HFFc6 (cell line): ENCODE measurements at places on chromosomes 13 and 19. TPM values are rescaled to one million over a fixed set of nuclear protein-coding genes. Genes with fewer than 3 reads are reported as not detected.

DNA sequence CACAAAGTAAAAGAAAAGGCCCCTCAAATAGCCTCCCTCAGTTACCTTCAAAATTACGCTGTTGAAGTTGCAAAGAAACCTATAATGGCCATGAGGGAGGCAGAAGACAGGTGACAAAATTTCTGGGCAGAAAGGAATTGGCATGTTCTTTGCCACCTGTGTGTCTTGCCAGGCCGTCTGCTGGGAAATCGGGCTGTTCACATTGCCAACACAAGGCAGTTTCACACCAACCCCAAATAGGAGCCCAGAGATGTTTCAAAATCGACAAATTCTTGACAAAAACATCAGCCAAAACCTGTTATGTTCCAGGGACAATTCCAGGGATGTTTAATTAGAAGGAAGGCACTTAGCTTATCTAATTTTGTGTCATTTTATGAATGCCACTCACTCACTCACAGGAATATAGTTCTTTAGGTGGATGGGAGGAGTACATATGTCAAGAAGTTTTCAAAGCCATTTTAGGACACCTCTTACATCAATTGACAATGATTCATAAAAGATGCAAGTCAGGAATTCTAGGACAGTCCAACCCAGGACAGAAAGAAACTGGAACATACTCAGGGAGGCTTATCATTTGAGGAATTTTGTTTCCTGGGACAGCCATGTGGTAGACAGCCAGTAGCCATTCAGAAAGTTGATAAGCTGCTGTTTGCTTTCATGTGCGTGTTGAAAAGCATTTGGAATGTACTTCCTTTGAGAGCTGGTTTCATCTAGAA is 164.5 kb downstream of the RGCC start:
- H3K4me3 ChIP-seq, result 0 out of 2 replicates have a peak overlapping the region, but pooled peaks have one; percentile 21
- DNase-seq, result peak; percentile 8
- H3K27me3 ChIP-seq, result peaks cover 1% of the 10 kb centered on the region; the same call in 1 of the 2 replicates
- peaks cover 15% of the 10 kb centered on the region for H3K36me3 ChIP-seq
- peak overlapping the region; percentile 69 for H3K27ac ChIP-seq

- no peak overlapping the region for H3K27ac ChIP-seq
- DNase-seq, result no peak
- no peaks in the 10 kb centered on the region for H3K27me3 ChIP-seq
- no peaks in the 10 kb centered on the region for H3K36me3 ChIP-seq
- H3K4me1 ChIP-seq, result no peaks in the 10 kb centered on the region
Observed at GRCh38 chr13:96844616-96845015, 149.7 kb downstream of the OXGR1 start.

DNA sequence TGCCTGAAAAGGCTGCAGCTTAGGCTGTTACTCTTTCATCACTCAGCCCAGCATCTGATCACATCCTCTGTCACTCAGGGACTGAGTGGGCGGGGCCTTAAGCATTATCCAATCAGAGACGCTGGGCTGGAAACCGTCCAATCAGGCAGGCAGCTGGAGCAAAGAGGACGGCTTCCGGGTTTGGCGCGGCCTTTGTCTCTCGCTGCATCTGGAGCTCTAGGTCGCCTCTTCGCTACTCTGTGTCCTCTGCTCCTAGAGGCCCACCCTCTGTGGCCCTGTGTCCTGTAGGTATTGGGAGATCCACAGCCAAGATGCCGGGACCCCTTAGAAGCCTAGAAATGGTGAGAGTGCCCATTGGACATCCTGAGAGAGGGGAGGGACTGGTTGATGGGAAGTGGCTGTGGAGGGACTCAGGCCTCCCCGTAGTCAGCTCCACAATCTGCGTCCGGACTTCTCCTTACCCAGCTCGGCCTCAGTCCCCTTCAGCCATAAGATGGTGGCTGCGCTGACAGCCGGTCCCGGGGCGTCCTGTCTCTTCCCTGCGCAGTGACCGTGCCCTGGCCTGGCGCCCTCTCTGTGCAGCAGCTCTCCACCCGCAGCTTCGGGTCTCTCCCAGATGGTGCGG is at the start of gene ZNF486:
TSS of gene ZNF486 (plus strand) at position 195 of the 625 bp plus-strand sequence. CDS start at position 312, 117 bp downstream.
- H3K27ac ChIP-seq, result peak within 1 kb of the TSS; percentile 95
- H3K4me1 ChIP-seq, result peaks cover 7% of the 10 kb centered on the region; the same call in 1 of the 2 replicates
- peaks cover 5% of the 10 kb centered on the region for H3K27me3 ChIP-seq
- H3K4me3 ChIP-seq, result peak within 1 kb of the TSS; percentile 97
- H3K36me3 ChIP-seq, result peaks cover 45% of the 10 kb centered on the region
- DNase-seq, result peak; percentile 88

- H3K4me1 ChIP-seq, result peaks cover 26% of the 10 kb centered on the region
- H3K27me3 ChIP-seq, result peaks cover 35% of the 10 kb centered on the region
- no peak overlapping the region for H3K27ac ChIP-seq
Observed at GRCh38 chr13:102693776-102694175, 1.1 kb downstream of the METTL21C start.

GRCh38 chr19:14114854-14115253 is 2.7 kb downstream of the PRKACA start:
- no peak overlapping the region for H3K4me3 ChIP-seq
- H3K36me3 ChIP-seq, result no peaks in the 10 kb centered on the region
- peaks cover 48% of the 10 kb centered on the region for H3K4me1 ChIP-seq
- no peak for DNase-seq
- no peak overlapping the region for H3K27ac ChIP-seq
- H3K27me3 ChIP-seq, result 0 out of 2 replicates have a peak, but pooled peaks cover 1% of the 10 kb centered on the region

DNA sequence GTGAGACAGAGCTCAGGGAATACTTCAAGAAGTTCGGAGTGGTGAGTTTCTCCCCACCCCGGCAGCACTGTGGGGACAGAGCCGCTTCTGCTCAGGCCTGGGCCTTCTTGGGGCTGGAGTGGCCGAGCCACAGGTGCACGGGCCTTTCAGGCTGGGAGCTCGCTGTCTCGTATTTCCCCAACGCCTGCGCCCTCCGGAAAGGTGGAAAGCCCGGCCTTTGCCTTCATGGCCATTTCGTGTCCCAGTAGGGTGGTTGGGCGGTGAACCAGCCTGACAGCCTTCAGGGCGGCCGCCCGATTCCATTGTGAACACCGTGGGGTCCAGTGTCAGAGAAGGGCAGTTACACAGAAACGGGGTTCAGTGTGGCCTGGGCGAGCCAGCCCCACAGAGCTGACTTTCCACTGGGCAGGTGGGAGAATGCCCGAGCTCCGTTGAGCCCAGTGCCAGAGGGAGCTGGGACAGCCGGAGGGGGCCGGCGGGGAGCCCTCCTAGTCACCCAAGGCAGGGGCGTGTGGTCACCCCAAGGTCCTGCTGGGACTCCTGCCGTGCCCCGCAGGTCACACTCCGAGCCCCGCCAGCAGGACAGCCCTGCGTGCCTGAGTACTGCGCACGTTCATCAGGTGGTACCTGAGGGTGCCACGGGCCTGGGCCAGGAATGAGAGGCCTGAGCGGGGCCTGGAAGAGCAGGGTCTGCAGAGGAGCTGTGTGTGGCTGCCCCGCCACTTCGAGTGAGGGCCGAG is 14.0 kb downstream of the DAZAP1 start:
- DNase-seq, result no peak
- no peak overlapping the region for H3K4me3 ChIP-seq
- H3K4me1 ChIP-seq, result peaks cover 9% of the 10 kb centered on the region
- no peak overlapping the region for H3K27ac ChIP-seq

GRCh38 chr19:18776288-18776594 is 14.9 kb downstream of the COMP start:
- peak; percentile 65 for DNase-seq
- H3K4me1 ChIP-seq, result peaks cover 13% of the 10 kb centered on the region
- H3K4me3 ChIP-seq, result peak overlapping the region; percentile 61
- peak overlapping the region; percentile 94 for H3K27ac ChIP-seq
- H3K36me3 ChIP-seq, result no peaks in the 10 kb centered on the region

- no peaks in the 10 kb centered on the region for H3K4me1 ChIP-seq
- no peaks in the 10 kb centered on the region for H3K36me3 ChIP-seq
- no peak overlapping the region for H3K27ac ChIP-seq
- no peak for DNase-seq
Observed at GRCh38 chr13:49904729-49905456, 31.2 kb downstream of the SPRYD7 start.

- no peak overlapping the region for H3K27ac ChIP-seq
- no peak overlapping the region for H3K4me3 ChIP-seq
- H3K27me3 ChIP-seq, result peaks cover 7% of the 10 kb centered on the region
- DNase-seq, result no peak
- no peaks in the 10 kb centered on the region; the same call in 1 of the 2 replicates for H3K36me3 ChIP-seq
Observed at GRCh38 chr13:110938662-110939421, 24.0 kb upstream of the ANKRD10 start.

DNA sequence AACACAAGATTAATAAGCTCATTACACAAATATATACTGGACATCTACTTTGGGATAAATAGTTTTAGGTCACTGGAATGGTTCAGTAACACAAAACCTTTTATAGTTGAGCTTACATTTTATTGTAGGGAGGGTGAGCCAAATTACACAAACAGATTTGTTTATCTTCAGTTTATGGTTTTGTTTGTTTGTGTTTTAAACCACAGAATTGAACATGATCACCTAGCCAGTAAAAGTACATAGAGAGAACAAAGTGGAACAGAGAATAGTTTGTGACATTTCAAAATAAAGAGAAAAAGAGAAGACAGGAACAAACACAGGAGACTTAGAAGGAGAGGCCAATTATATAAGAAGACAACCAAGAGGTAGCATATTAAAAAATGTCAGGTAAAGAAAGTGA is 1930.2 kb upstream of the PCDH20 start:
- no peaks in the 10 kb centered on the region for H3K27me3 ChIP-seq
- no peaks in the 10 kb centered on the region for H3K4me1 ChIP-seq
- H3K36me3 ChIP-seq, result no peaks in the 10 kb centered on the region
- DNase-seq, result no peak
- H3K4me3 ChIP-seq, result no peak overlapping the region
- no peak overlapping the region for H3K27ac ChIP-seq

DNA sequence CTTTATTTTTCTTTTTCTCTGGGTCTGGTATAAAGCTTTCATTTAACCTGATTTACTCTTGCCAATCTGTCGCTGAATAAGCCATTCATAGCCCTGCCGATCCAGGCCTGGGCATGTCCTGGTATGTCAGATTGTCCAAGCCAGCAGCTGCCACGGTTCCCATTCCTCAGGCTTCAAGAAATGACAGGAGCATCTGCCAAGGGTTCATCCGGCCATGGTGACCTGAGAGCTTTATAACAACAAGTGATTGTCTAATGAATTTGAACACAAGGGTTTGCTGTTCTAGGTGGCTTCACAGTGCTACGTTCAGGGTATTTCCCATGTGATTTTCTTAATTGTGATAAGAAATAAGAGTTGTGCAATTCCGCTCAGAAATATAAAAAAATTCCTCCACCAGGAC is 20.0 kb downstream of the PNMA8A start:
- no peak overlapping the region for H3K4me3 ChIP-seq
- DNase-seq, result no peak
- peaks cover 8% of the 10 kb centered on the region for H3K36me3 ChIP-seq
- no peak overlapping the region for H3K27ac ChIP-seq

DNA sequence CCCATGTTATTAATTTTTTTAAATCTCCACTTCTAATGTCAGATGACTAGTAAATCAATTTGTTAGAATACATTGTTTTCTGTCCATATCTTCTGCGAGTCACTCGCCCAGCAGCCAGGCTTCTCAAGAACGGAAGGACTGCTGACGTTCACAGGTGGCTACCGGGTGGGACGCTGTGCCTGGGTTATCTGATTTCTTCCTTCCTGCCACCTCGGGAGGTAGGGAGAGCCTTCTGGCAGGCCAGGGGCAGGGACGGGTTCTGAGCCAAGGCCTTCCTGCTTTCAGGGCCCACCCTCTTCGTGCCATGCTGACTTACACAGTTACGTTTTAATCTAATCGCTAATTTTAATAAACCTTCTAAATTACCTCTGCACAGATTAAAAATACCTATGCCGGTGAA is 7.9 kb upstream of the C1QTNF9 start:
- peaks cover 15% of the 10 kb centered on the region for H3K4me1 ChIP-seq
- H3K27ac ChIP-seq, result no peak overlapping the region

DNA sequence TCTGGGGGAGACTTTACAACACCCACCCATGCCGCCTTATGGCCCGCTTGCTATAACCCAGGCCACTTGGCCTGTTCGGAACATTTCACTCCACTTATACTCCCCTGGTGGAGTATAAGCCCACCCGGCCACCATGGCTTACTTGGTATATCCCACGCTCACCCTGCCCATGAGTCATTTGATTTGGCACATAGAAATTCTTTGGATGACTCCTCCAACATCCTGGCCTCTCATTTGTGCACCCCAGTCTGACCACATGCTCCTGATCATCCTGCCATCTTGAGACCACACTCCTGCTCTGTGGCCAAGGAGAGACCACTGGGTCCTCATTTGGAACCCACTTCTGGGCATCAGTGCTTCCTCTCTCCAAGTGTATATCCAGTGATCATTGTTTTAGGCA is 5.2 kb downstream of the SPACA6 start:
- H3K4me1 ChIP-seq, result peaks cover 26% of the 10 kb centered on the region
- no peak overlapping the region for H3K4me3 ChIP-seq
- DNase-seq, result peak; percentile 29
- peaks cover 93% of the 10 kb centered on the region for H3K36me3 ChIP-seq

DNA sequence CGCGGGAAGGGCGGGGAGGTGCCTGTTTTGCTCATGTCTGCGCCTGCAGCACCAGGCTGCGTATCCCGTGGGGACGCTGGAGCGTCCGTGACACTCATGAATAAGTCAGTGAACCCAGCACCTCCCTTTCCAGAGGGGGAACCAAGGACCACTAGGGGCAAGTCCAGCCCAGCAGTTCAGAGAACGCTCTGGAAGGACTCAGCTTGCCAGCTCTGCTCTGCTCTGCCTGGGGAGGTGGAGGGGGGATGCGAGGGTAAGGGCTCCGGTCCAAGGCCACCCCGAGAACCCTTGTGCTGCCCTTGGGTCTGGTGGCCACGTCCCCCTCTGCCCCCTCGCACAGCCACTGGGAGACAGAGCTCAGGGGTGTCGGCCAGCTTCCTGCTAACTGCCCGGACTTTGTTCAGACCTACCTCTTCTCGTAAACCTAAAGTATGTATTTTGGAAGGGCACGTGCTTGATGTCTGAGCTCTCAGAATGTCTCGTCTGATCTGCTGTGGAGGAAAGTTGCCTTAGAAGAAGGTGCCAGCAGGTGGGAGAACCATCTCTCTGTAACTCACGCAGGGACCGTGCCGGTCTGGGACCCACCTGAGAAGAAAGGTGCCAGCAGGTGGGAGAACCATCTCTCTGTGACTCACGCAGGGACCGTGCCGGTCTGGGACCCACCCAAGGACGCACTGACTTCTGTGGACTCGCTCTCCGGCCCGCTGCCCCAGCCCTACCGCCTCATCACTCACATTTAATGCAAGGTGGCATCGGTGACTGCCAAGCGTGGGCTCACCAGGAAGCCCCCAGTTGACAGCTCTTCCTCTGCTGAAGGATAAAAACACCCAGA is 34.1 kb downstream of the TMEM255B start:
- DNase-seq, result no peak
- no peaks in the 10 kb centered on the region for H3K36me3 ChIP-seq
- H3K4me3 ChIP-seq, result no peak overlapping the region
- no peaks in the 10 kb centered on the region; the same call in 1 of the 2 replicates for H3K4me1 ChIP-seq
- peaks cover 2% of the 10 kb centered on the region for H3K27me3 ChIP-seq

The STK24 gene
- total RNA-seq, result 75.5 to 81.0 TPM (median 80.3 TPM) in 3 replicates

The CEACAM3 gene
- total RNA-seq, result not detected in 3 replicates

The PLA2G4C gene
- total RNA-seq, result 3.8 to 5.3 TPM (median 4.7 TPM) in 3 replicates

The RDH13 gene
- 2.8 to 3.5 TPM (median 3.0 TPM) in 3 replicates for total RNA-seq

The LGALS4 gene
- not detected in 3 replicates for total RNA-seq

The TGFB1 gene
- 142 to 162 TPM (median 156 TPM) in 3 replicates for total RNA-seq

The FXYD7 gene
- 0.87 TPM in 1 of 3 replicates, not detected in the others for total RNA-seq

The NLRP11 gene
- not detected in 2 replicates for total RNA-seq

The KLK2 gene
- not detected in 3 replicates for total RNA-seq

The PDE4A gene
- total RNA-seq, result 10.8 to 18.6 TPM (median 15.2 TPM) in 3 replicates

The MPHOSPH8 gene
- 19.2 and 20.2 TPM in 2 replicates for total RNA-seq

The GGACT gene
- 1.6 to 3.1 TPM (median 3.0 TPM) in 3 replicates for total RNA-seq

The DENND1C gene
- not detected in 3 replicates for total RNA-seq

The DCUN1D2 gene
- total RNA-seq, result 7.0 to 9.5 TPM (median 9.3 TPM) in 3 replicates

The ZNF441 gene
- total RNA-seq, result 4.5 to 5.6 TPM (median 5.2 TPM) in 3 replicates

The DACT3 gene
- total RNA-seq, result 12.9 to 16.1 TPM (median 15.9 TPM) in 3 replicates

The GNG8 gene
- total RNA-seq, result not detected in 3 replicates
